ENCODE measurements at places on chromosomes 2 and 18.

GRCh38 chr2:68357605-68358337, 7.3 kb upstream of the PLEK start:
- DNase-seq = no peak

DNA sequence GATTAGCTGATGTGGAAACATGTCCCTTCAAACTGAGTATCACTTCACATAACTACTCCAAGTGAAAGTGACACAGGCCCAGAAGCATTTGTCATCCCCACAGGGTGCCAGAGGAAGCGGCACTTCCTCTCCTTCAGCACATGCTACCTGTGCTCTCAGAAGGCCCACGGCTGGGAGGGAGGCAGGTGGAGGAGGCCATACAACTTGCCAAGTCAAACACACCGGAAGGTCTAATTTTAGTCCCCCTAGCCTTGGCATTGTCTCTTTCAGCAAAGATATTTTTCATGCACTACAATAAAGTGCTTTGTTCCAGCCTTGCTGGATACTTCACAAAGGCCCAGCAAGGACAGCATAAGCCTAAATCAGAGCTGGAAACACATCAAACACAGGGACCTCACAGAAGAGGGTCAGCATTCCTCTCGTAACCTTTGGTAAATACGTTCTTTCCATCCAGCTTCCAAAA, 38.0 kb downstream of the VSNL1 start:
- DNase-seq = no peak

- no peak for DNase-seq
Observed at GRCh38 chr2:200013906-200014305, 58.5 kb downstream of the MAIP1 start.

DNA sequence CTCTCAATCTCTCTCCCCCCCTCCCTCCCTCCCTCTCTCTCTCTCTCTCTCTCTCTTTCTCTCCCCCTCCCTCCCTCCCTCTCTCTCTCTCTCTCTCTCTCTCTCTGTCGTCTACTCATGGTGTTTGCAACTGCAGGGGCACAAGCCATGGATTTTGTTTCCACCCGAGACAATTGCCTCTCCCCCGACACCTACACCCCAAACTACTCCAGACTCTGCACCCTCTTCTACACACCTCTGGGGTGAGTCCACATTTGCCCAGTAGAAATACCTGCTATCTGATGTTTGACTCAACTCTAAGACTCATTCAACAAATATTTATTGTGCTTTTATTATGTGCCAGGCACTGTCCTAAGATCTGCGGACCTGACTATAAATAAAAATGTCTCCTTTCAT, 93.7 kb downstream of the TMEM17 start:
- no peak for DNase-seq

DNA sequence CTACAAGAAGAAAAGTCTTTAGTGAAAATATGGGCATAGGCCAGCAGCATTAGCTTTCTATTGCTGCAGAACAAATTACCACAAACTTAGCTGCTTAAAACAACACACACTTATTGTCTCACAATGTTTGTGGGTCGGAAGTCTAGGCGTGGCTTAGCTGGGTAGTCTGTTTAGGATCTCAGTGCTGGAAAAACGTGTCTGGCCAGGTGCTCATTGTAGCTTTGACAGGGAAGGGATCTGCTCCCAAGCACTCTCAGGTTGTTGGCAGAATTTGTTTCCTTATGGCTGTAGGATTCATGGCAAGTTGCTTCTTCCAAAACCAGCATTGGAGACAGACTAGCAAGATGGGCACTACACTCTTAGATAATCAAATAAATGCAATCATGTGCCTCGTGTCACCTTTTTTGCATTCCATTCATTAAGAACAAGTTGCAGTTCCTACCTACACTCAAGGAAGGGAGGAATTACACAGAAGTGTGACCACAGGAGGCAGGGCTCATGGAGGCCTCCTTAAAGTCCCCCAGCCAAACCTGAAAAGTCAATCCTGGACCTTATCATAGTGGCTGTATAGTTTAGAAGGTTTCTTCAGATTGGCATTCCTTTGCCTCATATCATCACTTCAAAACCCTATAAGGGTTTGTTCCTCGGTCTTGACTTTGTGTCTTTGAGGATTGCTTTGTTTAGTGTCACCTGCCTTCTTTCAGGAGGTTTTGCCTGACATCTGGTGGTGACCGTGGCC, 17.3 kb downstream of the MRPL30 start:
- no peak for DNase-seq

DNA sequence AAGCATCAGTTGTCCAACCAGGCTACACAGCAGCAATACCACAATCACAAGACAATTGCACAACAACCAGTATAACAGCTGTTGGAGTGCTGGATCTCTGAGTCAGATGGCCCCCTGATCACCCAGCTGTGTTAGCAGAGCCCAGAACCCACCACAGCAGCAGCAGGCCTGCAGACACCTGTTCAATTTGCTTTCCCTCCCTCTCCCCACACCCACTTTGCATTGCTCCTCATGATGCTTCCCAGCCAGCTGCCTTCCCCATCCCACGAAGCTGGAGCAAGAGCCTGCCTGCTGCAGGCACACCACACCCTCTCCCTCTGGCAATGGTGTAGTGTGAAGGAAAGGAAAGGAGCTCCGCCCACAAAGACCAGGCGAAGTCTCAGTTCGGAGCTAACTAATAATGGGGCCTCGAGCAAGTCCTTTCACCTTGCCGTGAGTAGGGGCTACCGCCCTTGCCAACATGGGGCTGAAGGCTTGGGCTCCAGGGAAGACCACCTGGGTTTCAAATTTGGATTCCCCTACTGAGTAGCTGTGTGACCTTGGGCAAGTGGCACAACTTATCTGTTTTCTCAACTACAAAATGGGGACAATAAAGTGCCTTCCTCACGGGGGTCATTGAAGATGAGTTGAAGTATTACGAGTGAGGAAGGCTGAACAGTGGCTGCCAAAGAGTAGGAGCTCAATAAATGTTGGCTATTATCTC, 19.4 kb upstream of the ZBTB7C start:
- DNase-seq = no peak

DNA sequence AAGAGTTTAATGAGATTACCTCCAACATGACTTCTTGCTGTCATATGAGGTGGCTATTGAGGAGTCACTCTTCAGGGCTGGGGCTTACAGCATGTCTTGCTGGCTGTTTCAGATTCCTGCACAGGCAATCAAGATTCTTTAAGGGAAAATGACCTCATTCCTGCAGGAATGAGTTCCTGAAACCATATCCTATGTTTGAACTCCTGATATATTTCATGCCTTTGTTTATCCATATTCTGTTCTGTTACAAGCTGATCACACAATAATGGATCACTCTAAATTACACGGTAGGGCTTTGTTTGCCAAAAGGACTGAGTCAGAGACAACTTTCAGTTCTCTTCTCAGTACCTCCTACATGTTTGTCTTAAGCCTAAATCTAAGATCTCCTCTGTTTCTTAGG, 879.8 kb upstream of the PIK3C3 start:
- DNase-seq = no peak

GRCh38 chr2:153870308-153870707, 1.4 kb upstream of the GALNT13 start:
- no peak for DNase-seq

- DNase-seq = no peak
Observed at GRCh38 chr2:107927034-107927534, 59.2 kb upstream of the SLC5A7 start.

DNA sequence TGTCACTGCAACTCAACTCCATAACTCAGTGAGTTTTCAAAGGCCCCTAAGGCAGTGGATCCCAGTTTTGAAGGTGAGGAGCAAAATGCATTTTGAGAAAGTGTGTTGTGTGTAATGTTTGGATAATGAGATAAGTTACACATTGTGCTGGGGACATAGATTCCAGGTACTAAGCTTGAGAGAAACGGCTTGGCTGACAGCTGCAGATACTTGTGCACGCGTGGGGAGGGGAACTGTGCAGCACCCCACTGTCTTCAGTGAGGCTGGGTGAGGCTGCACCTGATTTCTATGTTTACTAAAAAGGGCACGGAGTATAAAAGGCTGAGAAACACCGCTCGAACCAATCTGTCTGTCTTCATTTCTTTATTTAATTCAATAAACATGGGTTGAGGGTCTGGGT, 254.0 kb upstream of the COPS8 start:
- DNase-seq = no peak

DNA sequence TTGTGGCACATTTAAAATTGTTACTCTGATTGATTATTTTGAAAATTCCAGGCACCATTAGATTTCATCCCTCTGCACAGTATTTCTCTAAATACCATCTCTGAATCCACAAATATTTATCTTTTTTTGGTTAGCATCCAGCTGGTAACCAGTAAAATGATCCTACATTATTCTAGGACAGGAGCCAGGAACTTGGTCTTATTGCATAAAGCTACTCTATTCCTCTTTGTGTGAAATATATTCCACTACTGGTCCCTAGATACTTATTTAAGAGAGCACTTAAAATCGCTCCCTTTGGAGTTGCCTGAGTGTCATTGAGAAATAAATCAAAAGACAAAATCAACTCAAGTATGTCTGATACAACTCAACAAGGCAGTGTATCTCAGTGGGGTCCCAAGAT, 7.4 kb upstream of the MBOAT2 start:
- no peak for DNase-seq

GRCh38 chr2:27245626-27246025, 17.2 kb downstream of the SLC30A3 start:
- DNase-seq = no peak

DNA sequence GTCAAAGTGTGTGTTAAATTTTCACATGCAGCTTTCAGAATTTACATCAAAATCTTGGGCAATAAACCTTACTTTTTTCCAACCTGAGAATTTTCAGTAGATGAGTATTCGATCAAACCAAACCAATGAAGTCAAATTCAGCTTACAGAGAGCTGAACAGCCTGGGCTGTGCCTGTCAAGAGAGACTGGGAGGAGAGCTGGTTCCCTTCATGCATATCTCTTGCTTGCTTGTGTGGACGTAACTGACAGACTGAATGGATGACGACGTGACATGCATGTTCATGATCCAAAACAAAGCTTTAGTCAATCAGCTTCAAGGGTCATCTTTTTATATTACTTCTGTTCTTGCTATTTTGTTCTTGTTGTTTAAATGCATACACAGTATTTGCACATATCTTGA, 145.2 kb downstream of the GALNT3 start:
- no peak for DNase-seq

DNA sequence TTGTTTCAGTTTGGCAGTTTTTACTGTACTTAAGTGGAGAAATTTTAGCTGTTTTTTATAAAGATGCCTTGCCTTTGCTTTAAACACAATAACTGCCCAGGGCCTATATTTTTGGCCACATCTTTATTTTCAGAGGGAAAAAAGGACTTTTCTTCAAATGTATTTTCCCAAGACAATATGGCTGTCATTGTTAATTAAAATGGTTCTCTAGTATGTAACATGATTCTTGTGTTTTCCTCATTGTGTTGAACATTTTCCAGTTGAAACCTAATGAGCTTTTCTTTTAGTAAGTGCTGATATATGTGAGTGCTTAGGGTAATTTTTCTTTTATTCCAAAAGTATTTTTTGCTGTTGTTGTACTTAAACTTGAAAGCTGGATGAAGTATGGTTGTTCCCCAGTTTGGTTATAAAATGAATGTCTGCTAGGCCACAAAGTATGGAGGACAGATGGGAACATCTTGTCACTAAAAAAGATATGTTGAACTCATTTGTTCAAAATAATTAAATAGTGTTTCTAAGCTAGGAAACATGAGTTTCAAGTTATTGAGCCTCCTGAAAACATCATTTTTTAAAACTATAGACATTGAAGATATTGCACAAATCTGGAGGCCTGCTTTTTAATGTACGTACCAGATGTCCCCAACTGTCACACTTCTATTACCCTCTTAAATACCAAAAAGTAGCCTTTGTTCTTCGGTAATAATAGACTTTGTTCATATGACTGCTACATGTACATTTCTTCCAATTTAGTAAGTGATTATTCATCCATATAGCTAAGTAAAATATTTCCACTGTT, 147.5 kb upstream of the DAPL1 start:
- no peak for DNase-seq

GRCh38 chr2:190343536-190344275, at the start of gene INPP1:
Gene INPP1 (plus strand): TSS chr2:190343589. CDS start chr2:190360103, 16,514 bp downstream.
- DNase-seq = peak; percentile 25

DNA sequence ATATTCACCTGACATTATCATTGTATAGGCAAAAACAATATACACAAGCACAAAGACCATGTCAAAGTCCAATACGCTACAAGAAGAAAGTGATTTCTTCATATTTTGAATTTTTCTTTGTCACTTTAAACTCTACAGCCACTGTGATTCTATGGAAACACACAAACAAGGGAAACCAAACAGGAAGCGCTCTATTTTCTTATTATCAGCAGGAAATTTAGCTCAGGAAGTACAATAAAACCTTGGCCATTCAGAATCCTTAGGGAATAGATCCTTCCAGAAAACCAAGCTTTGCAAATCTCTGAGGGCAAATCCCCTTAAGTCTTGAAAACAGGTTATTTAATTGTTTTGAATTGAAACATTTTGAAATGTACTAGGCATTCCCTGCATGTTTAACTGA, 336.2 kb downstream of the EPHA4 start:
- DNase-seq = no peak

GRCh38 chr2:144785253-144785652, 265.3 kb upstream of the ZEB2 start:
- DNase-seq = no peak

DNA sequence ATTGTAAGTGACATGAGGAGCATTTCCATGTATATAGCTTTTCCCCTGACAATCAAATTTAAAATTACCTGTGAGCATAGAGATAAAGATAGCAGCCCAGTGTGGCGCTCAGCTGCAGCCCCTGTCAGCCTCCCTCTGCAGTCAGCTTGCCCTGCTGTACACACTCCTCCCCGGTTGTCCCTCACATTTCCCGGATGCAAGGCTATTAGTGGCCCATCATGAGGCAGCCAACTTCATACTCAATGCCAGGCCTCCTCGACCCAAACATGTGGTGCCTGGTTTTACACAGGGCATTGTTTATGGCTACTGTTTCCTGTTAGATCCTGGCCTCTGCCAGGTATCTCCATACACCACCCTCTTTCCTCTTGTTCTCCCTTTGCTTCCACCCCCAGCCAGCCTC, 116.1 kb upstream of the SH3BP4 start:
- DNase-seq = no peak

DNA sequence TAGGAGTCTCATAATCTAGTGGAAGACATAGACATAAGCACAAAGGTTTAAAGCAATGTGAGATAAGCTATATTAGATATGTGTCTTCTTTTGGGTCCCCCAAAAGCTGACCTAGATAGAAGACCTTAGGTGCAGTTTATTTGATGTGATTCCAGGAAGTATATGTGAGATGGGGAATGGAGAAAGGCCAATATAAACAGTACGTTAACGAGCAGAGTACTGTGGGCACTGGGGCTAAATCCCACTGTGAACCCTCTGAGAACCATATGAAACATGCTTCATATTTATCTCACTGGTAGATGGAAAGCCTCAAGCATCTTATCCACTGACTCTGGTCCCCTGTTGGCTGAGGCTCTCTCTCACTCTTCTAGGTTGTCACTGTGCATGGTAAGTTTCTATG, 62.6 kb upstream of the ZC3H15 start:
- no peak for DNase-seq

DNA sequence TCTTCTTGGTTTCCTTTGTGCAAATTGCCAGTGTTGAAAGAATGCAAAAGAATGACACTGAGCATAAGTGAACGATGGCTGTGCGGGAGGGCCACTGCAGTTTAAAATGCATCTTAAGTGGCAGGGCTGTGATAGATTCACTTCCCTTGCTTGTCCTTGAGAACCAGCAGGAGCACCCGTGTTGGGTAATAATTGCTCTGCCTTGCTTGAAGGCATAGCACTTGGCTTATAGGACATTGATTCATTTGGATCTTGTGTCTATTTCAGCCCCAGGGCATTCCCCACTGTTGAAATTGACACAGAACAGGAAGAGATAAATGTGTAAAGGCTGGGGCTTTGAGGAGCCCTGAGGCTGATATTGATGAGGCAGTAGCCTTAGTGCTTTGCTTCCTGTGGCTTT, 1003.7 kb upstream of the GYPC start:
- DNase-seq = no peak
